ENCODE measurements at places on chromosomes 3 and 15.

DNA sequence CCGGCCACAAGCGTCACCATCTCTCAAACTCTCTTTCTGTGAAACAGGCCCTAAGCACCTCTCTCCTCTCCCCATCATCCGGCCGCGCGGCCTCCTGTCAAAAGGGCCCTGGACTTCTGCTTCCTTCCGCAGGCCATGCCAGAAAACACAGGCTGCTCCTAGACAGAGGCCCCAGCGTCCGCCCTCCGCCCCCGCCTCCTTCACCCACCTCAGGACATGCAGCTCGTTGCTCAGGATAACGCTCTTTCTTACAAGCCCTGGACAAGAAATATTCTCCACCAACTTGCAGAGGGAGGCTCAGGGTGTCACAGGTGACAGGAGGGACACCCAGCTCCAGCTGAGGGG is 212.0 kb downstream of the XXYLT1 start:
- no peak for DNase-seq

GRCh38 chr3:112350018-112350810 is 17.3 kb downstream of the CD200 start:
- DNase-seq, result no peak

GRCh38 chr15:101481917-101482525 is 7.5 kb downstream of the PCSK6 start:
- no peak for DNase-seq

DNA sequence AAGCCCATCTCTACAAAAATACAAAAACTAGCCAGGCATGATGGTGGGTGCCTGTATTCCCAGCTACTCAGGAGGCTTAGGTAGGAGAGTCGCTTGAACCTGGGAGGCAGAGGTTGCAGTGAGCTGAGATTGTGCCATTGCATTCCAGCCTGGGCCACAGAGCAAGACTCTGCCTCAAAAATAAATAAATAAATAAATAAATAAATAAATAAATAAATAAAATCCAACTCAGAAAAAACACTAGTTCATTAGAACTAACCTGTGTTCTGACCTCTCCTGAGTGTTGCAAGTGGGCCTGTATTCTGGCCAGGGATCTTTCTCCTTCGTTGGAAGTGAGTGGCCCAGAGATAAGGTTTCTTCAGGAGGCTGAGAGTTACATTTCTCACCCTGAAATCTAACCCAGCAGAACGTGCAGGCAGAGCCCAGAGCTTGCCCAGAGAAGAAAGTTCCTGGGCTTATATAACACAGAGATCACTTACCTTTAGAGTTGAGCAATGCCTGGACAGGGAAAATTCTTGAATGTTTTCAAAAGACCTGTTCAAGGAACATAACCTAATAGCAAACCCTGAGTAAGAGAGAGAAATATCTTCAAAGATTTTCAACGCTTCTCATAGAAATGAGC is 583.9 kb downstream of the MCTP2 start:
- no peak for DNase-seq

DNA sequence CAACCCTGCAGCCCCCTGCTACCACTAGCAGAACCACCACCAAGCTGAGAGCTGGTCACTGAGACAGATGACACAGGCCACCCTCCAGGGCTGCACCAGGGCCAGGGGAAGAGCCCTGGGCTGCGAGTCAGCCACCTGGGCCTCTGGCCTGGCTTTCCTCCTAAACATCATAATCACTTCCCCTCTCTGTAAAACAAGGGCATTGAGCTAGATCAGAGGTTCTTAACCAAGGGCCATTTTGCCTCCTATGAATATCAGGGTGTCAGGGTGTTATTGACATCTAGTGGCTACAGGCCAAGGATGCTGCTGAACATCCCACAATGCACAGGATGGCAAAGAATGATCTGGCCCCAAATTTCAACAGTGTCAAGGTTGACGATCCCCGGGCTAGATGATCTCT is 25.2 kb downstream of the TLE3 start:
- DNase-seq, result no peak

DNA sequence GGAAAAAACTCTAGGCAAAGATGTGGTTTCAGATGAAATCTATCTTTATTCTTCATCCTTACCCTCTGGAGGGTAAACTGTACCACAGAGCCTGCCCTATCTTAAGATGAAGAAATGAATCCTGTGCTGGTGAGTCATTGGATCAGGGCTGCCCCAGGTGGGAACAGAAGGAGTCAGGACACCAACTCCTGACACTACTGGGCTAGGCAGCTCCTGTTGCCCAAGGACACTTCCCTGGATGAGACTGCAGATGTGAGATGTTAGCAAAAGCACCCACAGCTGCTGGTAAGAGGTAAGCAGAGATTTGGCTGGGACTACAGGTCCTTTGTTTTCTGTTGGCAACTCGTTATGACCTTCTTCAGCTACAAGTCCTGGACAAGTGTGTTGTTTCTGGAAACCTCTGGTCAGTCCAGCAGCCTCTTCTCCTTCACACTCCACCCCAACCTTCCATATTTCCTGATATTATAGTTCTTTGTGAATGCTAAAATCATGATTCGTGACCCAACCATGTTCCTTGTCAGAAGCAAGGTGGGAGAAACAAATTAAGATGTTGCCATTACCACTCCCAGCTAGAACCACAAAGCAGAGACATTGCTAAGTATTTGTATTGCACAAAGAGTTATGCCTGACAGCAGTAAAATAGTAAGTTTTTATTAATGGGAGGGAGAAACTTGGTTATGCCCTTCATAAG is 104.2 kb upstream of the TGFBR2 start:
- no peak for DNase-seq

DNA sequence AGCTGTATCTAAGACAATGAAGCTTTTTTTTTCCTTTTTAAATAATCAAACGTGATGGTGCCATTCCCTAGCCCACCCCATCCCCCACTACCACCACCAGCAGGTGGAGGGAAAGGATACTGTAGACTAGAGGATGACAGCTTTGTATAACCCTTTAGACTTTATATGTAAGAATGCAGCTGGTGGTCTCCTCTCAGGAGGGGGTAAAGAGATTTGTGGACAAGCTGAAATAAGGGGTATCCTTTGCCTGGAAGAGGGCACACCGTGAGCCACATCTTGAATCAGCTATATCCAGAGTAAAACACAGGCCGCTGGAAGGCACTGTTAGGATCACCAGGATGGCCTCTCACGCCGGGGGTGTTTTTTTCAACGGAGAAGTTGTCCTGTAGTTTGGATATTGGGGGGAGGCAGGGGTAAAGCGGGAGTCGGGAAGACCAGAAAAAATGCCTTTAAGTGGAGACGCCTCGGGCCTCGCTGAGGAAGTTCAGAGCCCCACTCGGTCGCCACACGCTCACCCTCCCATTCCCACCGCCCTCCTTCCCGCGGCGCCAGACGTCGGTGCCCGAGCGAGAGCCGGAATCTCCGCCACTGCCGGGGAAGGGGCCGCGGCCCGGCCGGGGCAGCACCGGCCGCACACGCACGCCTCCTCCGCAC is 986 bp downstream of the KPNA4 start:
- no peak for DNase-seq

GRCh38 chr3:107661447-107662123 is 138.8 kb downstream of the BBX start:
- no peak for DNase-seq

DNA sequence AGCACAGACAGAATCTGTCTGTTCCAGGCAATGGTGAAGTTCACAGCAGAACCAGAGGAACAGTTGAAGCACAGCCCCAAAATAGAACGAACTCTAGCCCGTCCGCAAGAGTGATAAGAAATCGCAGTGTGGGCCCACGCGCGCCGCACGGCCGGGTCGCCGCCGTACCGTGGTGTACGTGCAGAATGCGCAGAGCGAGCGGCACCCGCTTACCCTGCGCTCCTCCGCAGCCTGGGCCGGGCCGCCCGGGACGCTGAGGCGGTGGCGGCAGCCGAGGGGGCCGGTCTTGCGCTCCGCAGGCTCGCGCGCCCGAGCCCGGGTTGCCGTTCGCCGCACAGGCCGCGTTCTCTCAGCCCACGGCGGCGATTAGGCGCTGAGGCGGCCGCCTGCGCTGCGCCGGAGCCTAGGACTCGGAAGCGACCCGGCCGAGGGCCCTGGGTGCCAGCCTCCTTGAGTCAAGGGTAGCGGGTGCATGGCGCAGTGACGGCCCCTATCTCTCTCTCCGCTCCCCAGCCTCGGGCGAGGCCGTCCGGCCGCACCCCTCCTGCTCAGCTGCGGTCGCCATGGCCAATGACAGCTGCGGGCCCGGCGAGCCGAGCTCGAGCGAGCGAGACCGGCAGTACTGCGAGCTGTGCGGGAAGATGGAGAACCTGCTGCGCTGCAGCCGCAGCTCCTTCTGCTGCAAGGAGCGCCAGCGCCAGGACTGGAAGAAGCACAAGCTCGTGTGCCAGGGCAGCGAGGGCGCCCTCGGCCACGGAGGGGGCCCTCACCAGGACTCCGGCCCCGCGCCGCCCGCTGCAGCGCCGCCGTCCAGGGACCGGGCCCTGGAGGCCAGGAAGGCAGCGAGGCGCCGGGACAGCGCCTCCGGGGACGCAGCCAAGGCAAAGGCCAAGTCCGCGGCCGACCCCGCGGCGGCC is 20.5 kb downstream of the WDR73 start:
- peak; percentile 58 for DNase-seq

- DNase-seq, result no peak
Measured at GRCh38 chr3:191721390-191721861, 260.5 kb downstream of the PYDC2 start.

Measured in mesothelial cell of epicardium (in vitro differentiated cells).